ENCODE measurements at places on chromosomes 16 and 17. TPM values are rescaled to one million over a fixed set of nuclear protein-coding genes. Genes with fewer than 3 reads are reported as not detected.

DBNDD1 gene
- total RNA-seq = 1.7 TPM

VMO1 gene
- total RNA-seq = 0.27 TPM

ASIC2 gene
- total RNA-seq = not detected

RSL1D1 gene
- total RNA-seq = 183 TPM

TBC1D3E gene
- total RNA-seq = not detected

CNTNAP1 gene
- total RNA-seq = 41.5 TPM

MYH3 gene
- total RNA-seq = 0.45 TPM

OR3A2 gene
- total RNA-seq = not detected

TBC1D3L gene
- total RNA-seq = 2.2 TPM

IKZF3 gene
- total RNA-seq = not detected

TBC1D16 gene
- total RNA-seq = 37.8 TPM

JUP gene
- 8.9 TPM for total RNA-seq

MT4 gene
- total RNA-seq = not detected

CD19 gene
- total RNA-seq = not detected

CACNG4 gene
- not detected for total RNA-seq

- DNase-seq = no peak
These were observed 470.1 kb downstream of the SOX9 start for GRCh38 chr17:72590882-72591281.

- no peak for DNase-seq
These were observed 759.9 kb downstream of the KCNJ2 start for GRCh38 chr17:70929226-70929625.

- no peak for DNase-seq
These were observed 164.7 kb downstream of the CNTNAP4 start for GRCh38 chr16:76441876-76442275.

DNA sequence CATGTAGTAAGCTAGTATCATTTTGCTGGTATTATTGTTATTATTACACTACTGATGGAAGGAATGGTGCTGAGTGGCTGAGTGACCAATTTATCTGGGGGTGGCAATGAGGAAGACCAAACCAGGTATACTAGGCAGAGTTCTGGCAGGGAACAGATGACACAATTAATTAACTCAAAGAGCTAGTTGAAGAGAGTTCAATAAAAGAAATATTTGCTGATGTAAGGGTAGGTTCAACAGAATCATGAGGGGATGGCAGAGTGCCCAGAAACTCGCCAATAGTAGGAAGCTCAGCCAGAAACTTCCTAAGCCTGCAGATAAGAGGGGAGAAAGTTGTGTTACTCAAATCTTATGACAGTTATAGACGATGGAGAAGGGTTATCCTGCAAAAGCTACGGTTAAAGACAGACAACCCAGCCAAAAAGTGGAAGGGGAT is 352.5 kb downstream of the KCNJ2 start:
- DNase-seq = peak; percentile 6

- DNase-seq = peak; percentile 43
These were observed 53.7 kb downstream of the SF3B3 start for GRCh38 chr16:70577256-70577698.

- no peak for DNase-seq
These were observed 36.4 kb downstream of the KLHDC4 start for GRCh38 chr16:87729266-87729954.

DNA sequence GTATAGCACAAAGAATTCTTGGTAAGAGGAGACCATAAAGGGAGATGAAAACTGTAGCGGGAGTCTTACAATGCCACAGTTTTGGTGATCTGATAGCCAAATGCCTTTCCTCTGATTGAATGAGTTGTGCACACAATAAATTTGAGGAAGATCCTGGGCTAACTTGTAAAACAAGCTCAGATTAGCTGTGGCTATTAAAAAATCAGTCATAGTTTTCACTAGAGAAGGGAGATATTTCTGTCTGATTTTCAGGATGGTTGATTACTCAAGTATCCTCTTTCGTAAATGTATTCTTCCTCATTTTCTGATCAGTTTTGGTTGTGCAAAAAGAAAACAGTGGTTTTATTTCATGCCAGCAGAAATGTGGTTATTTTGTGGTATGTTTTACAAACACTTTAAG is 9.1 kb upstream of the METTL9 start:
- no peak for DNase-seq

GRCh38 chr17:71703701-71704100 is 417.1 kb upstream of the SOX9 start:
- DNase-seq = no peak

DNA sequence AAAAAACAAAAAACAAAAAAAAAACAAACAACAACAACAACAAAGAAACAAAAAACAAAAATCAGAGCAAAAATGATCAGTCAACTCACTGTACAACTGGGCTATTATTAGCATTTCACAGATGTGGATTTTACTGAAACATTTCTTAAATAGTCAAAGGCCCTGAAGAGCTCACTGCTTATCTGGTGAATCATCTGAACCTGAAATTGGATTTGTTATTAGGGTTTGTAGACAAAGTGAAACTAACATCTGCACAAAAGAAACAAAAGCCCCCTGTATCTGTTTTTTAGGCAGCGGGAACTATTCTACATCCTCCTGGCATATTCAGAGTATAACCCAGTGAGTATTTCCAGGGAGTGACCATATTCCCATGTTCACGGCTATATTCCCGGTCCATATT is 32.6 kb upstream of the KSR1 start:
- DNase-seq = peak; percentile 30

DNA sequence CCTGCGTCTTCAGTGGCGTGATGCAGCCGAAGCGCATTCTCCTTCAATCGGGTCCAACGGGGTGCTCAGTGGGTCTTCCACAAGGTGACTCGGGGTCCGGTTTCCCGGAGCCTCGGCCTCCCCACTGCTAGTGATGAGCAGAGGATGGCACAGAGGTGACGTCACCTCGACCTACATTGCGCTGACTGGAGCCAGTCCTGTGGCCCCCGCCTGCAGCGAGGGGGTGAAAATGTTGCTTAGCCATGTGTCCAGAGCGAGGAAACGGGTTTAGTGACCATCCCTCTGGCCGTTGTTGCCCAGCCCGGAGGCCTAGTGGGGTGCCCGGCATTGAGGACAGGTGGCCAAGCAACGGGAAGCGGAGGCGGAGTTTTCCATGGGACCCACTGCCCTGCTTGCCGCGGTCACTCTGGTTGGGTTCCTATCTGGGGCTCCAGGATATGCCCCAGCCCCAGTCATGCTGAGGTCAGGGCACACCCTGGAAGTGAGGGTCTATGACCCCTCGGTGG is 190.6 kb upstream of the CIBAR2 start:
- no peak for DNase-seq

DNA sequence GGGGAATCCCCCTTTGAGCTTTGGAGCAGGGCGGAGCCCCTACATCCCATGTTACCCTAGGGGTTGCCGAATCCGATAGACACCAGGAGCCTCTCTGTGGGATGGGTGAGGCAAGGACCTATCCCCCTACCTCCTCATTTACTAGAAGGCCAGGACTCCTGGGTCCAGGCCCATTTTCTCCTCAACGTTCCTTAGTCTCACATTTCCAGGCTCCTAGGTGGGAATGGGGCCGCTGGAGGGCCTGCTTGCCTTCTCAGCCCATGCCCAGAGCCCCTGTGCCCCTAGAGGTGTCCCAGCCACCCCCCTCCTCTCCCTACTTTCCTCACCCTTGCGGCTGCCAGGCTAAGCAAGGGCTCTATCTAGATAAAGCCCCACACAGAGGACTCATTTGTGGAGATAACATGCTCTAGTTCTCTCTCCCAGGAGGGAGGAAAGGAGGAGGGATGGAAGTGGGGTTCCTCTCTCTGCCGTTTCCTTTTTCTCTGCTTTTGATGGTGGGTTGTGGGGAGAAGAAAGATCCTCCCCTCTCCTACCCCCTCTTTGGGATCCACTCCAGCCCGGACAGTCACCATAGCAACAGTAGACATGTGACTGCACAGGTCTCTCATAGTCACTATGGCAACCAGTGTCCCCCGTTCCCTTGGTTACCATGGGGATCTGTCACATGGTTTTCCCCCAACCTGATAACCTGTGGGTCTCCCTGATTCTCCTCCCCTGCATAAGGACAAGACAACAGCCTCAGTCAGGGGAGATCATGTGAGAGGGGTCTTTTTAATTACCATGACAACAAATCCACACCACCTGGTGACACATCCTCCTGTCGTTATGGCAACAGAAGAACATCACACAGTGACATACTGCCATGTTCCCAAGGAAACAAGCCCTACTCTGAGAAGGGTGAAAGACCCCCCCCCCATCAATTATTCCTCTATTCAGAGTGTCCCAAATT is 5.2 kb downstream of the CACNA1G start:
- DNase-seq = no peak

- DNase-seq = no peak
These were observed 37.9 kb downstream of the MAP2K4 start for GRCh38 chr17:12058535-12058934.

DNA sequence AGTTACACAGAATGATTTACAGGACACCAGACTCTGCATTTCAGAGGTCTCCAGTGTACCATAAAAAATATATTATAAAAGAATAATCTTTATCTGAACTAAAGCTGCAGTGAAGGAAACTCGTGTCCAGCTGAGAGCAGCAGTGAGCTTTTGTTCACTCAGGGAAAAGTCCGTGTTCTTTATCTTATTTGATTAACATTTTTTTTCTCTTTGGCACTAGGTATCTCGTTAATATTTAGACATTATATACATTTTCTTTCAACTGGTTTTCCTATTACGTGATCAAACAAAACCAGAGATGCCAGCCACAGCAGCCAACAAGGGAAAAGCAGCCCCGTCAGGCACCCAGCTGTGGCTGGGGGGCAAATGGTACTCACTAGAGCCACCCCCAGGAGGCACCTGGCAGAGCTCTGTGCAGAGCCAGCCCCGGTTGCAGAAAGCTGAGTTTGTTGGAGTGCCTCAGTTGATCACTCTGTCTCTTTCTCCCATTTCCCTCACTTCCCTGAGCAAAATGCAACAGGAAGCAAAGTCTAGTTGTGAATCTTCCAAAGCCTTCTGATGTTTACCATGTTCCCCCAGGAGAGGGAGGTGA is 1.1 kb upstream of the HS3ST4 start:
- DNase-seq = no peak

DNA sequence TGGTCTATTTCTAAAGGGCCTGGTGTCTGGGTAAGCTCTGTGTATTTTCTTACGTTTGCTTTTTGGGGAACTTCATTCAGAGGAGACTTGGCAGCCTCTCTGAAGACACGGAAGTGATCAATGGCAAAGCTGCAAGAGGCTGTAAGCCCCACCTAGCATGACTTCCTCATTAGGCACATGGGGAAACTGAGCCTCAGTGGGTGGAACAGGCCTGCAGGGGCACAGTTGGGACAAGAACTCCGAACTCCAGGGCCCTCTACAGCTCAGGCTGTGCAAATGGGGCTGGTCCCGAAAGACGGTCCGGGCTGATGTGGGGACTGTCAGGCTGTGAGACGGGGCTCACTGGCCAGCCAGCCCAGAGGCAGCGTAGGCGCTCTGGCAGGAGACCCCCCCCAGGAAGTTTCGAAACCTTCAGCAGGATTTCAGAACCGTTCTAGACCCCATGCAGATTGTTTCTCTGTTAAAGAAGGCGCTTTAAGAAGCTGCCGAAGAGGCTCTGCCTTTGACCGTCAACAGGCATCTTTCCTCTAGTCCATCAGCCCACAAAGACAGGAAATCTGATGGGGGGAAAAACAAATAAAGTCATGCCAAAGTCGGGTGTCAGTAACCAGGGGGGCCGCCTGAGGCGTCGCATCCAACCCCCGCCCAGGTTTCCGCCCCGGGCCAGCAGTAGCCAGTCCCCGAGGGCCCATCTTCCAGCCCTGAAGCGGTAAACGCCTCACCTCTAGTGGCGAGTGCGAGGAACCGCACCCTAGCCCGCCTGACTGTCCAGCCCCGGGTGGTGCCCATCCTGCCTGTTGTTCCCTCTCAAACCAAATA is 79.8 kb upstream of the TBC1D3K start:
- DNase-seq = peak; percentile 34

DNA sequence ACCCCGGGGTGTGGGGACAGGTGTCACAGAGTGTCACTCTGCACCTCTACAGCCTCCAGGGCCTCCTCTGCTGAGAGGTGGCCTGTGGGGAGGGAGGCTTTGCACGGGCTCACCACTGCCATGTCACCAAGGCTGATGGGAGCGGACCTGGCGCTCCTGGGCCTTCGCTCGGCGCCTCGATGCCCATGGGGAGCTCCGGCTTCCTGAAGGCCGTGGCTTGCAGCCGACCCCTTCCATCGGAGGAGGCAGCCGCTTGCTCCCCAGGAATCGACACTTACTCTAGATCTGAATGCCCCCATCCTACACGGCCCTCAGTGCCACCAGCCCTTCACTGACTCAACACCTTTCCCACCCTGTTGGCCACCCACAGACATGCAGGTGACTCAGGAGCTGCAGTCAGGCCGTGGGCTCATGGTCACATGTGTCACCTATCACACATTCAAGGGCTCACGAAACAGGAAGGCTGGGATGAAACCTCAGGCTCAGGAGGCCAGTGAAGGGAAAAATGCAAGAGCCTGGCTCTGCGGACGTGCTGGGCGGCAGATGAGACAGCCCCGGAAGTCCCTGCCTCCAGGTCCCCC is 11.9 kb downstream of the LGALS3BP start:
- no peak for DNase-seq

GRCh38 chr17:81418710-81419318 is 23.6 kb downstream of the BAHCC1 start:
- peak; percentile 58 for DNase-seq

GRCh38 chr17:45907750-45908395 is 13.5 kb downstream of the MAPT start:
- no peak for DNase-seq

- no peak for DNase-seq
These were observed 1.6 kb downstream of the UNC119 start for GRCh38 chr17:28550858-28551257.

DNA sequence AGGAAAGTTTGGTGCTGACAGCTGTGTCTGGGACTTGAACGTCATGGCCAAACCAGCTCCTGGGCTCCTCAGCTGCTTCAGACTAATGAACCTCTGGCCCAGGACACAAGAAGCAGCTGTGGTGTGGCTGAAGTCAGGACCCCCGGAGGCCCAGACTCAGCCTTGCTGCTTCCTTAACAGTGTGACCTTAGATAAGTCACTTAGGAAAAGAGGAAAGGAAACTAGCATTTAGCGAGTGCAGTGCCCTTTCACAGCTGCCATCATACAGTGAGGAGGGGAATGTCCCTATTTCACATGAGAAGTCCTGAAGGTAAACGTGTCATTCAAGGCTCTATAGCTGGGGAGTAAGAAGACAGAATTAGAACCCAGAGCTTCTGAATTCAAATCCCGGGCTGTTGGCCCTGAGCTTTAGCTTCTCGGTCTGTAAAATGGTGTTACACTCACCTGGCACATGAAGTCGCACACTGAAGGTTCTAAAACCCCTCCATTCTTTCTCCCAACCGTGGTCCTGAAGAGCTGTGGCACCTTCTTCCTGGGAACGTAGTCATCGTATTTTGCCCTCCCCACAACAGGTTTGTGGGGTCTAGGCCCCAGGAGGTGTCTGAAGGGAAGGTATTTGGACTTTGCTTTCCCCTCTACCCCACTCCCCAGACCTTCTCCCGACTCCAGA is 910 bp upstream of the RAMP2 start:
- no peak for DNase-seq

DNA sequence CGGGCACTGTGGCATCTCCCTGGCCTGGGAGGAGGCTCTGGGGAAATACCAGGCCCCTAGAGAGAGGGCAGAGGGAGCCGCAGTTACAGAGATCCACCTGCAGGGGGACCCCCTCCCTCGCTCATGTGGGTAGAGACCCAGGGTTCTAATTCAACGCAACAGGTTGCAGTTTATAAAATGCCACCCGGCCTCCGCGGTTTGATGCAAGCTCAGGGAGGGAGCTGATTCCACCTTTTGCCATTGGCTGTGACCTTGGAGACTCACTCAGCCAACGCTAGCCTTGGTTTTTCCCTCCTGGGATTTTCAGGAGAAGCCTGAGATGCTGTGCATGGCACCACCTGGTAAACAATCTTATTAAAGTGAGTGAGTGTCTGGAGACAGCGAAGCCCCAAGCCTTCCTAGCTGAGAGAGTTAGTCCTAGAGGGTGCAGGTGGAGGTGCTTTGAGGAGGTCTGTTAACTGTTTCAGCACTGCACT is 12.1 kb downstream of the TTLL6 start:
- DNase-seq = peak; percentile 52

All from fibroblast of the aortic adventitia (primary cell).